Naive thymus-derived CD4-positive, alpha-beta T cell (primary cell): ENCODE measurements at places on chromosomes 11 and 22.

GRCh38 chr11:115469361-115469760 lies 34.9 kb downstream of the CADM1 start:
- DNase-seq, result no peak

GRCh38 chr11:79253280-79253679 lies 187.6 kb downstream of the TENM4 start:
- no peak for DNase-seq

DNA sequence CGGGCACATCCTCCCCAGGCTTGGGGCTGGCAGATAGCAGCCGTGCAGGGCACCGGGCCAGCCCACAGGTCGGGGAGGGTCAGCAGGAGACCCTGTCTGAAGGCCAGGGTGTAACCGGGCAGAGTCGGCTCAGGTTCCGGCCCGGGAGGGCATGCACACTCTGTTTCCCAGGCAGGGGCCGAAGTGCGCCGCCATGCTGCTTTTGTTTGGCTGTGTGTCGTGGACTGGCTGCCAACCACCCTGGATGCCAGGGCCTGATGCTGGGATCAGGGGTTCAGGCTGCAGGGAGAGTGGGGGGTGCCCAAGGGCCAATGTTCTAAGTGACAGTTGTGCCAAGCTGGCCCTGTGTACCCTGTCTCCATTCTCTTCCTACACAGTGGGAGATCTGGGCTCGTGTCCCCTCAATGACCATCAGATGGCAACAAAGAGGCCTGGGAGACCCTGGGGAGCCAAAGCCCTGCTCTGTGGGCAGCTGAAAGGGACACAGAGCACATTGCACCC lies 120.9 kb upstream of the B3GAT1 start:
- no peak for DNase-seq

DNA sequence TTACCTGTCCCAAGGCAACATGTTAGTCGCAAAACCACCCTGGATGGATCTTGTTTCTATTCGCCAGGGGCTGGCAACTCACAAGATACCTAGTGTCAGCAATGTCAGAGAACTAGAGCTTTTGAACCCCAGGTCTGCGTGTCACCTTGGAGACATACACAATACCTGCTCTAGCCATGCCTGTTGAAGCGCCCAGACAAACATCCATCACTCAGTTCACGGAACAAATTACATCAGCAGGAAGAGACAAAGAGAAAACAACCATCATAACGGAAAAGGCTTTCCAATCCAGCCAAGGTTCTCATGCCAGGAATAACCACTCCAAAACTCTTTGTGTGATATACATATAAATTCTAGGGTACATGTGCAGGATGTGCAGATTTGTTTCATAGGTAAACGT lies 2.2 kb downstream of the CD59 start:
- DNase-seq, result no peak

- no peak for DNase-seq
Observed at GRCh38 chr11:77400775-77401449, 73.0 kb downstream of the PAK1 start.

- DNase-seq, result no peak
Observed at GRCh38 chr11:24298146-24298545, 198.7 kb upstream of the LUZP2 start.

DNA sequence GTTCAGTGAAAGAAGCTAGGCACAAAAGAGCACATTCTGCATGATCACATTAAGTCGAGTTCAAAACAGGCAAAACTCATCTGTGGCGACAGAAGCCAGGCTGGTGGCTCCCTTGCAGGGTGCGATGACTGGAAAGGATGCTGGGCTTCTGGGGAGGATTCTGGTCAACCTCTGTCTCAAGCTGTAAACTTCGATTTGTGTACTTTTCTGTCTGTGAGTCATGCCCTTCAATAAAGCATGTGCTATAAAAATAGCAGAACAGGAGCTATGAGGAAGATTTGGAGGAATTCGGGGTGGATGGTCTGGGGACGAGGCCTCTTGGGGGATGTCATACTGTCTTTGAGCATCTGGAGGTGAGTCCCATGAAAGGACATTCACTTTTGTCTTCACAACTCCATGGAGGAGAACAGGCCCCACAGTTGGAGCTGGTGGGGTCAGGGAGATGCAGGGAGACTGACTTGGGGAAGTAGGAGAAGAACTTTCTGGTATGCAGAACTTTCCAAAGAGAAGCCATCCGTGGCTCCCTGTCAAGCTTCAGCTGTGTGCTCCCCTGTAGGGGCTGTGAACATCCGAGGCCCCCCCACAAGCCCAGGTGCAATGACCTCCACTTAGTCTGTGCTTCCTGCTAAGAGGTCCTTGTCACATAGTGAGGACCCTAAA lies 77.8 kb upstream of the LINC01488 start:
- no peak for DNase-seq

DNA sequence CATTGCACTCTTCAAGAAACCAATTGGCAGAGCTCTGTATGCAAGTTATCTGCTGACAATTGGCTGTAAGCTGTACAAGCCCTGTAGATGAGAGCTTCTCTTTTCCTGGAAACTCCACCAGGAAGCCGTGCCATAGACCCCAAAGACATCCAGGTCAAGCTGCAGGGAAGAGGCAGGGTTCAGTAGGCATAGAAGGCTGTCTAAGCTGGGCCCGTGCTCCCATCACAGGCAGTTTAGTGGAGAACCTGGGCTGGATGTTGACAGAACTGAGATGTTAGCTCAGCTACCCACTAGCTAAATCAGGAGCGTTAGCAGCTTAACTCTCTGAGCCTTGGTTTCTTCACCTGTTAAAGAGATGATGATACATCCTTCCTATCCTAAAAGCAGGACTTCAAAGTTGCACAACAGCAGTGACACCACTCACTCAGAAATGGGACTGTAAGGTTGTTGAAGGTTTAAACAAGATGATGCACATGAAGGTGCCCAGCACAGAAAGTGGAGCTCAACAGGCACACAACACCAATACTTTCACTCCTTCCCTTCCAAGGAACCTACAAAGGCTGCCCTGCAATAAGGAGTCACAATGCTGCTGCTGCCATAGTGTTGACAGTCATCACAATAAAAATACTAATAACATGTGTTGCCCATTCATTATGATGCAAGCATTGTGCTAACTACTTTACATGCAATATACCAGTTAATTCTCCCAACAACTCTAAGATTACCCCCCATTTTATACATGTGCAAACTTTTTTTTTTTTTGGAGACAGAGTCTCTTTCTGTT lies 115.4 kb downstream of the ZBTB16 start:
- no peak for DNase-seq

DNA sequence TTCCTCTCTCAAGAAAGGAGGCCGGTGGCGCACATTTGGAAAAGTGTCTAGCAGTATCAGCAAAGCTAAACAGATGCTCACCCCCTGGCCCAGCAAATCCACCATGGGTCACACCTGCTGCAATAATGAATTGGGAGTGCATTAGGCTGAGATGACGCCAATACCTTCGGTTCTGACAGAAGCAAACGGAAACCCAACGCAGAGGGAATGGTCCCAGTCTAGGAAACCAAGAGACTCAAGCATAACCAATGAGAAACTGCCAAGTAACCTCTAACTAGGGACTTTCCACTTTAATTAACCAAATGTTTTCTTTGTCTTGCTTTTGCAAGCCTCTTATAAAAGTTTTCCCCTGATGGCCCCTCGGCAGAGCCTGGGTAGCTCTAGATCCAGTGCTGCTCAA lies 64.2 kb upstream of the SLC22A12 start:
- DNase-seq, result no peak

GRCh38 chr11:65709661-65710060 lies 2.4 kb upstream of the KAT5 start:
- no peak for DNase-seq
